Stimulated activated CD4-positive, alpha-beta T cell treated with anti-CD3 and anti-CD28 coated beads, Interleukin-2, amount 100 ng/mL, for 4 hours (primary cell): ENCODE measurements at places on chromosomes 2 and 18.

DNA sequence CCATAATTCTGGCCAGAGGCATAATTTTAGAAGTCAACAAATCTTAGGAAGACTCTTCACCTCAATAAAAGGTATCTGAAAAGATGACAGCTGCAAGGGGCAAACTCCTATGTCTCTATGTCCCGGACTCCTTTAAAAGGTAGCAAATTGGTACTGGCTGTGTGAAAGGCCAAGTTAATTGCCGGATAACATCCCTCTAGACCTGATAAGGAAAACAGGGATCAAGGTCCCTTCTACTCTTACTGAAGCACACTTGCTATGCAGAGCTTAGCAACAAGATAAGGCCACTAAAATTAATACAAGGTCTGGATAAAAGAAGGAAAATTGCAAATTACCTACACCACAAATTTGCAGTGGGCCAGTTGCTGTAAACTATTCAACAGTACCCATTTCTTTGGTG, 141.0 kb upstream of the EPC2 start:
- no peak for DNase-seq

DNA sequence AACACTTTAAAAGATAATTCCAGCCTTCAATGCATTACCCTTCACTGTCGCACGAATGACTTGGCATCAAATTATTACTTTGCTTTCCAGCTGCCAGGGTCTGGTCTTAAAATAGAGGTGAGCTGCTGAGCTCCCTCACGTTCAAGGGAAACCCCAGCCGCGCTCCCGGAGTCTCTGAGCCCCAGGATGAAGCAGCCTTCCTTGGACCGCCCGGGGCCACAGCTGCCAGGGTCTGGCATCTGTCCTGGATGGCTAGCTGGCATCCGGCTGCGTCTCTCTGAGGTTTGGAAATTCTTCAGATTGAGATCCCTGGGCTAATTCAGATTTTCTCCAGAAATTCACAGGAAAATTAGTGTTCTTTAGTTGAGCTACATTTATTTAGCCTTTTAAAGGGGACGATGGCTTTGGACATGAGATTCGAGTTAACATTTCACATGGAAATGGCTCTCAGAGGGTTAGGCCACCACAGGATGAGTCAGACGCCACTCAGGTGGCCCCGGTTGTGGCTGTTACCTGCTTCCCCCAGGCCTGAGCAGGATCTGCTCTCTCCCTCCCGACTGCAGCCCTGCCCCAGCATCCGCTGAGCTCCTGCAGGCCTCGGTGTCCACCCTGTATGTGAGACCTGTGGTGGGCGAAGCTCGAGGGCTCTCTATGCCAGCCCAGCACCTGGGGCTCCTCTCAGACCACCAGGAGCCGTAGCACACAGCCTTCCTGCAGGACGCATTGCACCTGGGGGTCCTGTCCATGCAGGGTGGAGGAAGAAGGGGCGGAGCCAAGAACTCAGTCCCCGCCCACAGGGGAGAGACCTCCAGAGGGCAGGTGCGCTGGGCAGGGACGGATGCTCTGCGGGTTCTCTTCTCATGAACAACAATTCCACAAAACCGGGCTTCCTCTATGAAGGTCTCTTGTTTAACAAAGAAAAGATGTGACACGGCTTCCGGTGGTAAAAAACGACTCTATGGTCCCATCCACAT, 255.5 kb downstream of the TWIST2 start:
- no peak for DNase-seq

- DNase-seq = no peak
Observed at GRCh38 chr2:84603911-84604310, 87.6 kb downstream of the DNAH6 start.

GRCh38 chr2:132937629-132938028, 267.6 kb upstream of the LYPD1 start:
- no peak for DNase-seq

GRCh38 chr2:47195148-47195547, 40.0 kb upstream of the STPG4 start:
- no peak for DNase-seq

DNA sequence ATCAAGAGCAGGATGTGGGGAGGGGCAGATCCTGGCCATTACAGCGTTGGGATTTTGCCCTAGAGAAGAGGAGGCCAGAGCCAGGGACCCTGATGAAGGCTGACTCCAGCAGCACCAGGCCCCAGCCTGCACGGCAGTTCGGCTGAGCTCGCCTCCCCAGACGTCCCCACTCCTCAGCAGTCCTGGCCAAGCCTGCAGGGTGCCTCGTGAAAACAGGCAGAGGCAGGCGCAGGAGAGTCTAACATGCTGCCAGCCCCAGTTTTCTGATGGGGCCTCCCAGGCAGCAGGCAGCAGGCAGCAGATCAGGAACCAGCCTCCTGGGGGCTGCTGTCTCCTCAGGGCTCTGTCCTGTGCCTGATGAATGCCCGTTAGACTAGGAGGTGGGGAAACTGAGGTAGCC, 19.7 kb upstream of the GLI2 start:
- DNase-seq = no peak
